ENCODE measurements at places on chromosomes 11 and 22. TPM values are rescaled to one million over a fixed set of nuclear protein-coding genes. Genes with fewer than 3 reads are reported as not detected.

DNA sequence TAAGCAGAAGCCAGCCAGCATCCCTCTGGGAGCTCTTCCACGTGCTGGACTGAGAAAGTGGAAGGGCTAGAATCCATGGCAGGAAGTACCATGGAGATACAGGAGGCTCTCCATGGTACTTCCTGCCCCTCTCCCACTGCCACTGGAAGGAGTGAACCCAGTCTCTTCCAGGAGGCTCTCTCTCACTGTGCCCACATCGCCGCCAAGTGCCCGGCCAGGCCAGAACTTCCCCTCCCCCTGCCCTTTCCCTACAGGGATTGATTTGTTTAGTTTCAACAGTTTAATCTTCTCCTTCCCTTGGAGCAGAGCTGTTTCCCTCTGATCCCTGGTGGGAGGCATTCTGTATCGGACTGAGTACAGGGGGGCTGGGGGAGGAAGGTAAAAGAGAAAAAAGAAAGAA lies 133.6 kb downstream of the DSCAML1 start:
- no peaks in the 10 kb centered on the region for H3K36me3 ChIP-seq
- H3K4me3 ChIP-seq = no peak overlapping the region
- H3K27me3 ChIP-seq = peaks cover 3% of the 10 kb centered on the region
- DNase-seq = no peak

- H3K27me3 ChIP-seq = no peaks in the 10 kb centered on the region
- DNase-seq = no peak
- H3K4me1 ChIP-seq = no peaks in the 10 kb centered on the region
- H3K4me3 ChIP-seq = no peak overlapping the region
- H3K27ac ChIP-seq = no peak overlapping the region
These were observed 30.7 kb upstream of the CLDN5 start for GRCh38 chr22:19554834-19555404.

- H3K4me1 ChIP-seq = peaks cover 6% of the 10 kb centered on the region
- H3K27ac ChIP-seq = no peak overlapping the region
- H3K27me3 ChIP-seq = peaks cover 17% of the 10 kb centered on the region
- H3K36me3 ChIP-seq = no peaks in the 10 kb centered on the region
- H3K4me3 ChIP-seq = no peak overlapping the region
These were observed 1.8 kb upstream of the RASD2 start for GRCh38 chr22:35538801-35539321.

GRCh38 chr22:25419247-25420113 lies 145.0 kb upstream of the GRK3 start:
- peak overlapping the region; percentile 51 for H3K4me3 ChIP-seq
- H3K27me3 ChIP-seq = peaks cover 3% of the 10 kb centered on the region
- H3K4me1 ChIP-seq = peaks cover 20% of the 10 kb centered on the region
- DNase-seq = peak; percentile 20
- H3K27ac ChIP-seq = no peak overlapping the region

DNA sequence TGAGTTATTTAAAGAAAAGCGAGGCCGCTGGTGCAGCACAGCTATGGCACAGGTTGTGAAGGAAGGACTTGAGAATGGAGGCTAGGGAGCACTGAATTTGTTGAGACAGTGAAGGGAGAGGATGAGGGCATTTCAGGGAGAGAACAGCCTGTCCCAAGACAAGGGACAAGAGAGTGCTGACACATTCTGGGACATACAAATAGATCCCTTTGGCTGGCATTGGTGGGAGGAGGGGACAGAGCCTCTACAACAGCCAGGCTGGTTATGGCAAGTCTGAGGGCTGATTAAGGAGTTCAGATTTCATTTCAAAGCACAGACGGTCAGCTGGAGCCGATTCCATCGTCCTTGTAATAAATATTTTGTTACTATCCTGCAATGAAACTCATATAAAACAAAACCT lies 1.7 kb upstream of the SLC29A2 start:
- no peak overlapping the region for H3K27ac ChIP-seq
- no peak for DNase-seq
- peaks cover 4% of the 10 kb centered on the region for H3K4me1 ChIP-seq
- no peaks in the 10 kb centered on the region for H3K27me3 ChIP-seq
- no peaks in the 10 kb centered on the region for H3K36me3 ChIP-seq

PRG3 gene
- total RNA-seq = not detected

DNA sequence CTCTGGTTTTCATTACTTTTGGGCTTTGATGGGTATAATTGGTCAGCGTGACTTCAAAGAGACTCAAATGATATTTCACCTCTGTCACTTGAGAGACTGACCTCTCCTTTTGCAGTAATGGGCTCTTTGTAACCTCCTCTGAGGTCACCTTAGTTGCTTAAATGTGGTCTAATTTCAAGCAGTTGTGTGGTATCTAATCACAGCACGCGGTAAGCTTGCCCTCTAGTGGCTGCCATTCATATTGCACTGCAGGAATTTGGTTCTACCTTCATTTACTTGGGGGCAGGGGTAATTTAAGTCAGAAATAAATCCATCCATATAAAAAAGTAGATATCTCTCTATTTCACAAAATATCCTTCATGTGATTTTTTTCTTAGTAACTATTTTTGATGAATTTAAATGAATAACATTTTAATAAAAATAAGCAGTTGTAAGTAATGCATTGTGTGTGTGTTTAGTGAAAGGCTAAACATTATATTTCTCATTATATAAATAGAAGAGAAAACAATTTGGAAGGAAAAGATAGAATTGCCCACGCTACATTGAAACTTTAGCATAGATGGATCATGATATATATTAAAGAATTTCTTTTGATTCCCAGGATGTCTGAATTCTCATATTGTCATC lies 55.0 kb upstream of the ANO3 start:
- H3K4me1 ChIP-seq = no peaks in the 10 kb centered on the region
- H3K36me3 ChIP-seq = no peaks in the 10 kb centered on the region
- DNase-seq = no peak
- H3K4me3 ChIP-seq = no peak overlapping the region
- H3K27ac ChIP-seq = no peak overlapping the region

DNA sequence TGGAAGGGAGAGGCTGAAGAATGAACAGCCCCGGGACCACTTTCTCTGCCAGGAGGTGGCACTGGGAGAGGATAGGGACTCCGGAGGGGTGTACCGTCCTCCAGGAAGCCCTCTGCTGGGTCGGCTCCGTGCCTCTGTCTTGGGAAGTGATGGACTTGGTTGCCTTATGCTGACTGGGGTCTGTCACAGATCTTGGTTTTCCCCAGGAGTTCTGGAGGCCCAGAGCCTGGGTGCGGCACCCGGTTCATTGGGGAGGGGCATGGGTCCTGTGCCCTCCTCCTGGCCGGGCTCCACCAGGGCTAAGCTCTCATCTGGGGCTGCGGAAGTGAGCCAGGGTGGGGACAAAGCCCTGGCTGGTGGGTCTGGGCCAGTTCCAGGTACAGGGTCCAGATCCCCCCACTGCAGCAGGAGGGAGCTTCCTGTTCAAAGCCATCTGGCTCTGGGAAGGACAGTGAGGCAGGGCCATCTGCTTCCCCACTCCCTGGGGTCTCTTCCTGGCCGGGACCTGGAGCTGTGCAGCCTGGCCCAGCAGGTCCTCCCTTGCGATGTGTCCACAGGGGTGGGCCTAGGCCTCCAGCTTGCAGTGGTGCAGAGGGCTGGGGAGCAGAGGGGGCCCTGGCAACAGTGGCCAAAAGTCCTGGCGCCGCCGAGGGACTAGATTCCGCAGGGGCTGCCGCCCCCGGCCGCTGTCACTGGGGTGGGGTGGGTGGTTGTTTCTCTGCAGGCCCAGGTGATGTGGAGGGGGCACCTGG lies 1.1 kb upstream of the AP2A2 start:
- no peak overlapping the region for H3K4me3 ChIP-seq
- no peak for DNase-seq
- no peak overlapping the region for H3K27ac ChIP-seq
- H3K4me1 ChIP-seq = peaks cover 7% of the 10 kb centered on the region

DMC1 gene
- 2.2 TPM for total RNA-seq

GRCh38 chr22:34476762-34477161 lies 556.5 kb upstream of the LARGE1 start:
- H3K36me3 ChIP-seq = no peaks in the 10 kb centered on the region
- H3K4me3 ChIP-seq = no peak overlapping the region
- H3K4me1 ChIP-seq = no peaks in the 10 kb centered on the region
- H3K27me3 ChIP-seq = no peaks in the 10 kb centered on the region
- no peak for DNase-seq

P2RY6 gene
- total RNA-seq = 0.66 TPM

SIK2 gene
- 9.1 TPM for total RNA-seq

DNA sequence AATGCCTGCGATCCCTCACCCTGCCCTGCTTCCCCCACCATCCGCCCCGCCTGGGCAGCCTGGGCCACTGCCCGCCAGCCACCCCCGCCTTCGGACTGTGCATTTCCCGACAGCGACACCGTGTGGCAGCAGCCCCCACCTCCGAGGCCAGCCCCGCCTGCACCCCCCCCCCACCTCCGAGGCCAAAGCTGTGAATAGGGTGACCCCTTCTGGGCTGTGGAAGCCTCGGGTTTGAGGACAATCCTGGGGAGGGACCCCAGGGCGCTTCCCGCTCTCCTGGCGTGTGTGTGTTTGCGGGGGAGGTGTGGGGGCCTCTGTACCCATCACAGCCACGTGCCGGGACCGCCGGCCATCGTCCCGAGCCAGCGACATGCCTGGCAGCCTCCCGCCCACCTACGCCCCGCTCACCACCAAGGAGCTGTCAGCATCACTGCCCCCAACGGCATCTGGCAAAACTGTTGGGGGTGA lies 33.8 kb upstream of the PPARA start:
- DNase-seq = peak; percentile 16
- H3K36me3 ChIP-seq = no peaks in the 10 kb centered on the region
- no peaks in the 10 kb centered on the region for H3K4me1 ChIP-seq
- no peaks in the 10 kb centered on the region for H3K27me3 ChIP-seq
- no peak overlapping the region for H3K4me3 ChIP-seq
- H3K27ac ChIP-seq = no peak overlapping the region

DBX1 gene
- not detected for total RNA-seq

DNA sequence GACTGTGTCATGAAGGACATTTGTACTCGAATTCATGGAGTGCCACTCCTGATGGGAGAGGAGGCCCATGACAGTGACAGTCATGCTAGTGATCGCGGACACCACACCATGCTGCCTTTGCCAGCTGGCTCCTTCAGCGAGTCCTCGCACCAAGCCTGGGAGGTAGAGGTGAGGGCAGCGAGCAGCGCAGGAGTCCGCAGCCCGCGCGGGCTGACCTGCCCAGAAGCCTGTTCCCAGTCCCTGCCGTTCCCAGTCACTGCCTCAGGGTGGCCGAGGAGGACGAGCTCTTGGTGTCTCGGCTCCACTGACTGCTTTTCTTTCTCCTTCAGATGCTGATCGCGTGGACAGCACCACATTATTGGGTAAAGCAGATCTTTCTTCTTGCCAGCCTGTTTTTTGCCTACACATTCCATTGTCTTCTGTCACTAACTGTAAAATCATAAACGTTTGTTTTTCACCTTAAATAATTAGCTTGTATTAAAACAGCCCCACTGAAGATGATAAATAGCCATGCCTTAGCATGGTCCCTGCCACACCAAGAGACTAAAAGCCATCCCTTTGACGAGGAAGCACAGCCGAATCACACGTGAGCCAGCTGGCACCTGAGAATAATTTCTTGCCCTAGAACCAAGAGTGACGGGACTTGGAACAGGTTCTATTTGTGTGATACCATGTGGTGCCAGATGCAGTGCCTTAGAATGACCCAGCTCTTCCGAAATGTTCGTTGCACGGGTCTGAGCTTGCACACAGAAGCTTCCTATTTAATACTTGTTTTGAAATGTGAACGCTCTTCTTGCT lies 25.5 kb downstream of the FAM118A start:
- DNase-seq = no peak
- H3K27ac ChIP-seq = no peak overlapping the region
- H3K4me1 ChIP-seq = no peaks in the 10 kb centered on the region
- H3K4me3 ChIP-seq = no peak overlapping the region

GRCh38 chr11:110990311-110990710 lies 255.2 kb upstream of the POU2AF2 start:
- no peaks in the 10 kb centered on the region for H3K4me1 ChIP-seq
- H3K4me3 ChIP-seq = no peak overlapping the region
- no peaks in the 10 kb centered on the region for H3K36me3 ChIP-seq
- H3K27me3 ChIP-seq = peaks cover 4% of the 10 kb centered on the region

- H3K4me1 ChIP-seq = peaks cover 9% of the 10 kb centered on the region
- no peak overlapping the region for H3K27ac ChIP-seq
- no peak overlapping the region for H3K4me3 ChIP-seq
These were observed 4.8 kb downstream of the PAX6 start for GRCh38 chr11:31806186-31806927.

PANX2 gene
- total RNA-seq = 0.44 TPM

MS4A7 gene
- 3.3 TPM for total RNA-seq

- no peaks in the 10 kb centered on the region for H3K27me3 ChIP-seq
- no peak for DNase-seq
- no peaks in the 10 kb centered on the region for H3K4me1 ChIP-seq
- no peak overlapping the region for H3K27ac ChIP-seq
- no peak overlapping the region for H3K4me3 ChIP-seq
These were observed 125.3 kb upstream of the TIMP3 start for GRCh38 chr22:32676191-32676590.

DNA sequence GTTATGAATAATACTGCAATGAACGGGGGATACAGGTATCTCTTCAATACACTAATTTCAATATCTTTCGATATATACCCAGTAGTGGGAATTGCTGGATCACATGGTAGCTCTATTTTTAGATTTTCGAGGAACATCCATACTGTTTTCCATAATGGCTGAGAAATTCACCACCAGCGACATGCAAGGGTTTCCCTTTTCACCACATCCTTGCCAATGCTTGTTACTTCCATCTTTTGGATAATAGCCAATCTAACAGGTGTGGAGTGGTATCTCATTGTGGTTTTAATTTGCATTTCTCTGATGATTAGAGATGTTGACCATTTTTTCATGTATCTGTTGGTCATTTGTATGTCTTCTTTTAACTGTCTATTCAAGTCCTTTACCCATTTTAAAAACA lies 5.9 kb downstream of the IL10RA start:
- H3K36me3 ChIP-seq = peaks cover 11% of the 10 kb centered on the region
- DNase-seq = no peak
- H3K4me3 ChIP-seq = peak overlapping the region; percentile 28
- no peak overlapping the region for H3K27ac ChIP-seq
- no peaks in the 10 kb centered on the region for H3K27me3 ChIP-seq
- H3K4me1 ChIP-seq = peaks cover 26% of the 10 kb centered on the region

DNA sequence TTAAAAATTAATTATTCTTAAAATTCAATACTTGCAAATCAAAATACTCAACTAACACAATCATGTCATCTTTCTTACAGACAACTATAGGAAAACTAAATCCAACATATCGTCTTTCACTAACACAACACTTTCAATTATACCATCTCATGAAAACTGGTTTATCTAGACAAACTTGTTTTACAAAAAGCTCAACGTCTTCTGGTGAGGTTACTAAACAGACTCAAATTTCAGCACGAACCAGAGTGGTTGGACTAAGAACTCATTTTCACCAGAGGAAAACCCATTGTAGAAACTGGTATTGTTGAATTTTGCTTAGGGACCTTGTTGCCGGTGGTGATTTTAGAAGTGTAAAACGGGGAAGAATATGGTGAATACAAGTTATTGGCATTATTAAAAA lies 52.2 kb downstream of the NUP98 start:
- H3K4me3 ChIP-seq = no peak overlapping the region
- no peak overlapping the region for H3K27ac ChIP-seq
- H3K27me3 ChIP-seq = no peaks in the 10 kb centered on the region
- DNase-seq = no peak
- peaks cover 5% of the 10 kb centered on the region for H3K36me3 ChIP-seq

DNA sequence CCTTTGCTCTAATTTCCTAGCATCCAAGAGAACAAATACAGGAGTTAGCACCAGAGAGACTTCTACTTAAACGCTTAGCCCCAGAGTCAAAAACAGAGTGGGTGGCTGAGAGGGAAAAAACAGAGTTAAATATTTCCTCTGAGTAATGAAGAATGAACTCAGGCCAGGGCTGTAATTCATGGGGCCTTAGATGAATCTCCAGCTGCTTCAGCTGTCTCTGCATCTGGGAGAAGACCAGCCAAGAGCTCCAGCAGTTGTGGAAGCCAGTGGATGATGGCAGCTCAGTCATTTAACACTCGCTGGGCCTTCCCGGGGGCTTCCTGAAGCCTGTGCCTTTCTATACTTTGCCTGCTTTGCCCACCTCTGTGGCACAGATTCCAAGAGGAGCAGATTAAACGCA lies 5.7 kb upstream of the ADAMTS15 start:
- no peaks in the 10 kb centered on the region for H3K27me3 ChIP-seq
- no peaks in the 10 kb centered on the region for H3K36me3 ChIP-seq

All from GM12878 (cell line).